ENCODE measurements at places on chromosomes 13 and 19.

- DNase-seq = no peak
These were observed 3.4 kb upstream of the PLVAP start for GRCh38 chr19:17380426-17381138.

DNA sequence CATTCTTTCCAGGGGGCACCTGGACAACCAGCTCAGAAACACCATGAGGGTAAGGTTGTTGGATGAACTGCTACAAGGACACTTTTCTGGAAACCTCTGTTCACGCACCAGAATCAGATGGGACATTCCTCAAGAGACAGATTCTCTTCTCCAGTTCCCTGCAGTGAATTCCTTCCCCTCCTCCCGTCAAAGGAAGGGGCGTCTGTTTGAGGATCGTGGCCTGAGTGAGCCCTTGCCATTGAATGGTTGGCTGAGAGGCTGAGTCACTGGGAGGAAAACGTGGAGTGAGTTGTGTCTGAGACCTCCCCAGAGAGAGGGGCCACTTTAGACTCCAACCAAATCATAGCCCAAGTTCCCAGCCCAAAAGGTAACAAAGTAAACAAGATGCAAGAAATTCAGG is 79.4 kb upstream of the ZNF507 start:
- no peak for DNase-seq

- DNase-seq = no peak
These were observed 245.5 kb downstream of the TDRD3 start for GRCh38 chr13:60642552-60642951.

GRCh38 chr13:98632961-98633360 is 56.1 kb upstream of the STK24 start:
- DNase-seq = no peak

- no peak for DNase-seq
These were observed 917.6 kb downstream of the PCDH9 start for GRCh38 chr13:66312312-66313087.

DNA sequence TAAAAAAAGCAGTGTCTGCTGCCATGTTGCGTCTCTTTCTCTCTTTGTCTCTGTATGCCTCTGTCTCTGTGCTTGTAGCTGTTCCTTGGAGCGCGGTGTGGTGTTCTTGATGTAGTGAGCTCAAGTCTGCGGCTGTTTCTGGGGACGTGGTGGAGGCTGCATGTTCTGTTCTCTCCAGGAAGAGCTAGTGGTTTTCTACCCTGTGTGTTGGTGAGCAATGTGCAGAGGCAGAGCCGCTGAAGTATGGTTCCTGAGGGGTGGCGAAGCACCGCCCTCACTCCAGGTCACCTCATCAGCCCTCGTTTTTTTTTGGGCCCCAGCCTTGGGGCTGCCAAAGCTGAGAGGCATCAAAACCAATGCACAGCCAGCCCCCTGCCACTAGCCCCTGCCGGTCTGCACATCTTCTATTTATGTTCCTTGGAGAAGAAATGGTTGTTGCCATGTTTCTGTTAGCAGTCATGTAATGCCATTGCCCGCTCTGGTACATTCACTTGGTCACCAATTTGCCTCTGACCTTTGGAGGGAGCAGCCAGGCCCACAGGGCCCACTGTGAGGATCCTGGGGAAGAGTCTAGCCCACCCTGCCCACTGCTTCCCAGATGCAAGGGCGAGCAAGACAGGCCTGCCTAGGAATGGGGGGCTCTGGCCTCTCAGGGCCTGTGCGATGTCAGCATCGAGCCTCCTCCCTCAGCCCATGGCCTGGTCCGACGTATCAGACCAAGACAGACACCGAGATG is 7.2 kb downstream of the HNRNPL start:
- no peak for DNase-seq

- DNase-seq = no peak
These were observed 857.4 kb upstream of the PRR20A start for GRCh38 chr13:56283262-56283828.

DNA sequence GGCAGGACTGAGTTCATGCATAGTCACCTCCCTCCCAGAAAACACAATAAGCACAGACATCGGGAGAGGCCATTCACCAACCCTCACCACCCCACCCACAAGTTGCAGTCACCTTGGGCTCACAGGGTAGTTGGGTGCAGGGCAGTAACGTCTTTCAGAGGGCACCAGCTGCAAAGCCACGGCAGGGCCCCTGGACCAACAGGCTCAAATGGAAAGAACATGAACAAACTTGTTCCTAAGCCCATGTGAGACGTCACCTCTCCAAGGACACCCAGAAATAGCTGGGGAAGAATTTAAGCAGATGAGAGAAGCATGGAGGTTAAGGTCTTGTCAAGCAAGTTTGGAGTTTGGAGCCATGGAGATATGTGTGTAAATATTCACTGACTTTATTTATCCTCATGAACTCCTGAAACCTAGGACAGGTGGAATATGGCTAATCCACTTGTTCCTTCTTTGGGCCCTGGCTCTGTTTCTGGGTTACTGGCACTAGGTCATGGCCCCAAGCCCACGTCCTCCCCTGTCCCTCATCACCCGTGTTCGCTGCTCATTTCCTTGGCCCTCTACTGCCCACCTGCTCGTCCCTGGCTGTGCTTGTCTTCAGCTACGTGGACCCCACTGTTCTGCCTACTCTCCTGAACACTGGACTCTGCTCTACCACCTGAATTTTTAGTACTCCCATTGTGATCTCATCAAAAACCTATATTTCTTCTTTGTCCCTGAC is 40.4 kb downstream of the SACS start:
- no peak for DNase-seq

- DNase-seq = no peak
These were observed 25.7 kb upstream of the UBE2L5 start for GRCh38 chr13:30396434-30397075.

- no peak for DNase-seq
These were observed 3.9 kb downstream of the SHKBP1 start for GRCh38 chr19:40580619-40581018.

- no peak for DNase-seq
These were observed 204.9 kb downstream of the ZIC5 start for GRCh38 chr13:99766641-99767045.

DNA sequence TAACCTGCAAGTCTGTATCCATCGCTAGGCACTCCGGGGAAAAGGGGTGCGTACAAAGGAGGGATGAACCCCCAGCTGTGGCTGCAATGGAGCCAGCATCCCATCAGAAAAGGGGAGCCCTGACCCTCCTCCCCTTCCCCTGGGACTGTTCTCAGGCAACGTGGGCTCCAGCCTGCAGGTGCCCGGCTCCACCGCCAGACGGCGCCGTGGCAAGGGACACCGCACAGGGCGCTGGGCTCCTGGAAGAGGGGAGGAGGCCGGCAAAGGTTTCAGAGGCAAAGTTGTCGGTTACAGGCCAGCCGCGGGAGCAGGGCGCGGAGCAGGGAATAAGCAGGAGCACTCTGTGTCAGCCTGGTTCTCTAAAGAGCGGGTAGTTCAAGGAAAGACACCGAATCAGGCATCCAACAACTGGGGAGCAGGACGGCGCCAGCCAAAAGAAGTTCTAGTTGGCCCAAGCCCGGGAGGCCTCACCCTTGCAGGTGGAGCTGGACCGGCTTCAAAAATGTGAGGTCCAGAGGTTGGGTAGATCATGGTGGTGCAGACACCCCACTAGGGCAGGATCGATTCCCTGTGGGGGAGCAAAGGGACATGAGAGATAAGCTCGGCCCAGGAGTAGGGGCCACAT is 53.0 kb upstream of the ATP12A start:
- peak; percentile 17 for DNase-seq

DNA sequence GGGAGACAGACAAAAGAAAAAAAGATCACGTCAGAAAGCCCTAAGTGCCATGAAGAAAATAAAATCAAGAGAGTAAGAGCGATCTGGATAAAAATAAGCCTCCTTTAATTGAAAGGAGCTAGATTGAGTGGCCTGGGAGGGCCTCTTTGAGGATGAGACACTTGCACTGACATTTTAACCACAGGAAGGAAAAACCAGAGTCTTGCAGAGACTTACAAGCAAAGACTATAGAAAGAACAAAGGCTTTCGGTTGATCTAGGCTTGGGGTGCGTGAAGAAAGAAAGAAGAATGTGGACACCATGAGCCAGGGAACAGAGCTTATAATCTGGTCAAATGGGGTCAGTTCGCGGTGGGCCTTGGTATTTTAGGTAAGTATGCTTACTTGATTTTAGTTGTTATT is 342.7 kb downstream of the COG6 start:
- no peak for DNase-seq

- DNase-seq = no peak
These were observed 13.1 kb downstream of the NOP53 start for GRCh38 chr19:47758443-47758804.

DNA sequence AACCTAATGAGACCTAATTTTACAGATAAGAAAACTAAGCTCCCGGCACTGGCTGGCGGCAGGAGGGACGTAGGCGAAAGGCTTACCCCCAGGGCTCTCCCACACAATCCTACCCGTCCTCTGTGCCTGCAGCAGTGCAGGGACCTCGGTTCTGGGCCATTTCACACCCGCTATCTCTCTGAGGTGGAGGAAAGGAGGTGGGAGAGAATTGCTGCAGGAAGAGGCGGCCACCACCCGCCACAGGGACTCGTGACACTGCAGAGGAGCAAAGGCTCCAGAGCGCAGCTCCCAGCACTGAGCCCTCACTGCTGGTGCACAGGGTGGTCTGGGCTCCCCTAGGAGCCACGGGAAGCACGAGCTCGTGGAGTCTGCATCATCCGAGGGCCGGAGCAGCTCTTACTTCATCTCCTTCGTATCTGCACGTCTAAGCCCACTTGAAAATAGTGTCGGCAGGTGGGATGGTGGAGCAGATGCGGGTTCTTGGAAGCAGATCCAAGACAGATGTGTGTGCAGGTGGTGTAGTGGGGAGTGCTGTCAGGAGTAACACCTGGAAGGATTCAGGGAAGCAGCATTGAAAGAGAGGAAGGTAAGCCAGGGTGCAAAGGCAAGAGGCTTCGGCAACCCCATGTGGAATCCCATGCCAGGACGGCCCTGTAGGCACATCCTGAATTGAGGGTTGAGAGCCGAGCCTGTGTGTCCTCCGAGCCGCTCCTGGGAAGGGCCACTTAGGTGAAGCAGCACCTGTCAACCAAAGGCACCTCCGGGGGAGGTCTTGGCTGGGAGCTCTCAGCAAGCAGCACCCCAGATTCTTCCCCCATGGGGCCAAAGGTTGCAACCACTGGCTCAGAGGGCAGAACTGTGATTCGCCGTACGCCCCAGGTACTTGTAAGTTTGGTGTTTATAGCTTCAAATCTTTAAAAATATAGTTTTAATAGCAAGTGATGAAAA is 115.8 kb upstream of the SPACA7 start:
- no peak for DNase-seq

- no peak for DNase-seq
These were observed 66.3 kb downstream of the KDM4B start for GRCh38 chr19:5035105-5035761.

DNA sequence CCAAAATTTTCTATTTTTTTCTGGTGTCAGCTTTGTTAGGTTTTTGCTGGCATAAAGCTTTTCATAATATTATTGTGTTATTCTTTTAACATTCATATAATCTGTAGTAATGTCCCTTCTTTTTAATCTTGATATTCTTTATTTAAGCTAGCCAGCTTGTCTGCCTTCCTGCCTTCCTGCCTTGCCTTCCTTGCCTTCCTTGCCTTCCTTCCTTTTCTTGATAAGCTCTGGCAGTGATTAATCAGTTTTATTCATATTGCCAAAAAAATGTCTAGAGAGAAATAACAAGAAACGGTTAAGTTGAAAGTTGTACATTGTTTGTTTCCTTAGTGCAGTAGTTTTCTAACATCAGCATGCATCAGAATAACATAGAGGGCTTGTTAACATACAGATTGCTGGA is 257.5 kb downstream of the MAB21L1 start:
- no peak for DNase-seq

GRCh38 chr19:19160461-19161035 is 9.5 kb downstream of the MEF2B start:
- no peak for DNase-seq

GRCh38 chr19:36060430-36060829 is 5.7 kb downstream of the WDR62 start:
- DNase-seq = peak; percentile 30

GRCh38 chr13:79197933-79198332 is 208.1 kb downstream of the RBM26 start:
- DNase-seq = no peak

- no peak for DNase-seq
These were observed 10.5 kb downstream of the ZIC2 start for GRCh38 chr13:99991828-99992775.

DNA sequence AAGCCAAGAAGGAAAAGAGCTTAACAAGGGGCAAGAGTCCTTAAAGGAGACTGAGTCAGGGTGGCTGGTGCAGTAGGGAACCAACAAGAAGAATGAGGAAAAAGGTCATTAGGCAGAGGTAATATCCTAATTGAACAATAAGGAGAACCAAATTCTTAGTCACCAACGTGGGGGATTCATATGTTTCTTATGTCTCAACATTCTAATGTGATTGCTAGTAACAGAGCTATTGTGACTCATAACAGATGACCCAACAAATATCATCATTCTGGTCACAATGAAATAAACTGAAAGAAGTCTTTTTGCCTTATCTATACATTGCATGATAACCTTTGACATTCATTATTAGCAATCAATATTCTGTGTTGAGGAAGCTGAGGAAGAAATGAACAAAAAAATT is 101.6 kb downstream of the RAP2A start:
- DNase-seq = no peak

All from urothelium cell line (cell line).